ENCODE measurements at places on chromosomes 12 and 14.

DNA sequence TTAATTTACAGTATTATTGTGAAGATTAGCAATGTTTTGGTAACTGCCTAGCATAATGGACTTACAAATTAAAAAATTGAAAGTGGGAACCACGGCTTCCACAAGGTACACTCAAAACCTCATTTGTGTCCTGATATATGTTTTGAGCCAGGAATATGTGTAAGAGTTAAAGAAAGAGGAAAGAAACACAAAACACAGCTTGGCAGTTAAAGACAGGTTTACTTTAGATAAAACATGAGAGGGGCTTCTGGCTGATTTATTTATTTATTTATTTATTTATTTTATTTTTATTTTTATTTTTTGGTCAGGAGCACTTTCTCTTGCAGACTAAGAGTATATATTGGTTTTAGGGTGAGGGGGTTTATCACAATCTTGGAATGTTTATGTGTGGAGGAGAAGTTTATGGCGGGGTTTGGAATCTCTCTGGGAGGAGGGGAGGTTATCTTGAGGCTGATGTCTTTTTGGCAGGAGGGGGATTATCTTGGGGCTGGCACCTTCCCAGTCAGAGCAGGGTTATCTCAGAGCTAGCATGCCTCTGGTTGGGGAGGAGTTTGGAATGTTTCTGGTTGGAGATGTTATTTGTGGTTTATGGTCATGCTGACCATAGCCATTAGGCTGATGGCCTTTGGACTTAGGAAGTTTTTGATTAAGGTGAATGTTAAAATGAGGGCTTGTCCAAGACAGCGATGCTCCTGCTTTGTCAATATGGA lies 436.7 kb downstream of the DAD1 start:
- no peak for DNase-seq

- peak; percentile 12 for DNase-seq
Observed at GRCh38 chr12:90959538-90960139, 4.7 kb upstream of the CCER1 start.

GRCh38 chr12:10241727-10242126 lies 29.1 kb downstream of the GABARAPL1 start:
- no peak for DNase-seq

DNA sequence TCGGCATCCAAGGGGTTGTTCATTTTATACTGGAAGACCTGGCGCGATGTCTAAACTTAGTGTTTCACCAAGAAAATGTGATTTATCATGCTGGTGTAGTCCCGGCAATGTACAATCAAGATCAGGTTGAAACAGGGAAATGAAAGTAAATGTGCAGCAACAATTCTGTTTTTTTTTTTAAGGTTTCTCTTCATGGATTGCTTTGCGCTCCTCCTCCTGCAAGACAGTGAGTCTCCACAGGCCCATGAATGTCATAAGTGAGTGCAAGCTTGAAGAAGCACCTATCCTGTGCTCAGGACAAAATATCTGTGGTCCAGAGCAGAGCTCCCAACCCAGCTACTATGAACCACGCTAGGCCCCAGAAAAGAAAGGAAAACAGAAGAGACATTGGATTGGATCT lies 143.4 kb downstream of the KCNK10 start:
- DNase-seq: no peak

GRCh38 chr14:69043596-69044260 lies 64.6 kb upstream of the ACTN1 start:
- no peak for DNase-seq

GRCh38 chr12:52148464-52149181 lies 43.2 kb downstream of the KRT80 start:
- no peak for DNase-seq

DNA sequence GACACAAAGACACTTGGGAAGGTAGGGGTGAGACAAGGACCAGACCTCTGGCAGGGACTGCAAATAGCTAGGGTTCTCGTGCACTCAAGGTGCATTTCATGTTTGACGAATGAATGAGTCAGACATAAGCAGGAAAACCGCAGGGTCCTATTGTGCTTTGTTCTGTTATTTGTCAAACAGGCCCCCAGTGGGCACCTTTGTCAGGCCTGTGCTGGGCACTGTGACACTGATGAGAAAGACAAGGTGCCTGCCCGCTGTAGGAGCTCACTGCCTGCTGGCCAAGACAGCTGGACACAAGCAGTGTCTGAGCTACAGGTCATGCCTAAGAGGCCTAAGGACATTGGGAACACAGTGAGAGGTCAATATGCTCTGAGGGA lies 2.3 kb downstream of the OTUB2 start:
- DNase-seq: peak; percentile 47

- no peak for DNase-seq
Observed at GRCh38 chr12:122951406-122951805, 14.9 kb downstream of the ABCB9 start.

- no peak for DNase-seq
Observed at GRCh38 chr12:99232324-99232723, 415.2 kb upstream of the GARIN6 start.

- no peak for DNase-seq
Observed at GRCh38 chr12:5369298-5369697, 62.6 kb upstream of the NTF3 start.

GRCh38 chr14:75514673-75515628 lies 7.3 kb upstream of the BATF start:
- peak; percentile 55 for DNase-seq

DNA sequence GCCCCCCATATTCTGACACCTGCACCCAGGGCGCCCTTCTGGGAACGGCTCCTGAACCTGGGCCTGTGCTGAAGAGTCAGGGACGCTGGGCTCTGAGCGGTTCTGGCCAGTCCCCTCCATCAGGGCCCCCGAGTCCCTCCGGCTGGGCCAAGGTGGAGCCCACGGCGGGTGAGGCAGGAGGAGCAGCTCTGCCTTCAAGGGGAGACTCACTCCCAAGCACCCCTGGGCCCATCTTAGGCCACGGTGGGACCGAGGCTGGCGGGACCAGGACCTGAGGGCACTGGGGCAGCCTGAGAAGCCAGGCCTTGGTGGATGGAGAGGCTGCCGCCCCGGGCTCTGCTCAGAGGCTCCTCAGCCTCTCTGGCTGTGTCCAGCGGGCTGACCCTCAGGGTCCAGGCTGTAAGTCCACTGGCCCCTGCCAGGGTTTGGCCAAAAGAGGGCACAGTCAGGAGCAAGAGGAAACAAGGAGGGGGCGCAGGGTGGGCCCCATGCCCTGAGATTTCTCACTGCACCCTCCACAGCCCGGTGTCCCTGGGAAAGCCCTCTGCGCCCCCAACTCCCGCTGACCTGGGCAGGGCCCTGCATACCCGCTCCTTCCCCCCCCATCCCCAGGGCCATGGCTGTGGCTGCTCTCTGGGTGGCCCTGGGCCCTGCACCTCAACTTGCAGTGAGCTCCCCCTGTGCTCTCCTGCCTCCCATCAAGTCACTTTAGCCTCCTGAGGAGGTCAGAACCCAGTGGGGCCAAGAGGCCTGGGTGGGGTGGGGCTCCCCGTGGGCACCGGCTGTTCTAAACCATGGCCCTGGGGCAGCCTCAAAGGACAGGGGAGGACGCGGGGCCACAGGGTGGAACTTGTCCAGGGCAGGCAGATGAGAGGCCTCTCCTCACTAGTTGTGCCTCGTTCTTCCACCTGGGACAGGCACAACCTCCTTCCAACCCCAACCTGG lies 266.4 kb upstream of the SFSWAP start:
- DNase-seq: no peak

GRCh38 chr12:29517264-29517663 lies 19.8 kb upstream of the OVCH1 start:
- no peak for DNase-seq

DNA sequence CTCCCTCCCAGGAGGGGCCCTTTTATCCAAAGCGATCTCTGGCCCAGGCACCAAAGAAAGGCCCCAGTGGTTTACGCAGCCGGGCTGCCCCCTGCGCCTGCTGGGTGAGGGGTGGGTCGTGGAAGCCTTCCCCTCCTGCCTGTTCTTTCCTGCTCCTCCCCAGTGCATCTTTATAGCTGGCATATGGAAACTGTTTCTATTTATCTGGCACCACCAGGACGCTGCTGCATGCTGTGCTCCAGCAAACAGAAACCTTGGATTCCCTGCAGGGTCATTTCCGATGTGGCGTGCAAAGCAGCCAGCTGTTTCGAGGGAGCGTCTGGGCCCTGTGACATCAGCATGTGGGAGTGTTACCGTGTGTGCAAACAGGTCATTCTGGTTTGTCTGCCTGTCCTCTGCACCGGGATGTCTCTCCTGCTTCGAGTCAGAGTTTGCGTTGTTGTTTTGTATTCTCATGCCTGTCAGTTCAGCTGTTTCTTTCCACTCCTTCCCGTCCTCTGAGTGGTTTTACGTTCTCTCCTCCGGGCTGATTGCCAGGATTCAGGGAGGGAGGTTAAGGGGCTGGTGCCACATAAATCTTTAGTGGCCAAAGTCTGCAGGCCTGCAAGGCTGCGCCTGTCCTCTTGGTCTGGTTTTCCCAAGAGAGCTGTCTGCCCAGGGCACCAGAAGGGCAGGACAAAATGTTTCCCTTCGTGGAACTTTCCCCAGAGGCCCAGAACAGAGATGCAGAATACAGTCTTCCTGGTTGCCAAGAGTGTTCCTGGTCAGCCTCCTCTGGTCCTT lies 24.6 kb downstream of the TPCN1 start:
- no peak for DNase-seq

GRCh38 chr14:55074662-55075061 lies 23.2 kb downstream of the MAPK1IP1L start:
- DNase-seq: no peak

- no peak for DNase-seq
Observed at GRCh38 chr14:52879958-52880357, 70.9 kb downstream of the FERMT2 start.

DNA sequence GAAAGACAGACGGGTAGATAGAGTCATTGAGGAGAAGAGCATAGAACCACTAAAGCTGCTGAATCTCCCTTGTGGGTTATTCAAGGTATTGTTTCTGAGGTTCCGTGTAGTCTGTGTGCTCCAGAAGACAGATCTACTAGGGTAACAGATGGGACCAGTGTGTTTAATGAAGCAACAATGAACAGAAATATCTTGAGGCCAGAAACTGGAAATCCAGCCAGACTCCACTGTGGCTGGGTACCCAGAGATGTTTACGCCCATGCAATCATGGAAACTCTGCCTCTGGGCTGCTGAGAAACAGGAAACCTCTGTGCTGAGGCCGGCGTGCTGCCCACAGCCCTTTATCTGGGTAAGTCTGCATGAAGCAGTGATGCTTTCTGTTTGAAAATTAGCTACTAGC lies 8.3 kb downstream of the PROX2 start:
- DNase-seq: peak; percentile 57

GRCh38 chr14:69619012-69619411 lies 7.6 kb downstream of the SUSD6 start:
- no peak for DNase-seq

- DNase-seq: no peak
Observed at GRCh38 chr12:51085757-51086156, 2.4 kb upstream of the CSRNP2 start.

DNA sequence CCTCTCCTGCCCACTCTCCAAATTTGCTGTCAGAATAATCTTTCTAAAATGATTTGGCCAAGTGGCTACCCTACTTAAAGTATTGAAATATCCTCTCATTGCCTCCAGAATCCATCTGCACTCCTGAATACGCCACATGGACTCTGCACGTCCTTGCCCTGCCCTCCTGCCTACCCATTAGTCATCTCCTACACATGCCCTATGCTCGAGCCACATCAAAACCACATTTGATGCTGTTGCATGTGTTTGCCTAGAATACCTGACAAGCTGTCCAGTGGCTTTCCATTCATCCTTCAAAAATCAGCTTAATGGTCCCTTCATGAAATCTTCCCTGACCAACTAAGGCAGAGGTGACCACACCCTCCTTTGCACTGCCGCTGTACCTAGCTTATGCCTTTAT lies 17.0 kb downstream of the VCPKMT start:
- DNase-seq: no peak

GRCh38 chr12:116876151-116876869 lies 4.9 kb downstream of the HRK start:
- no peak for DNase-seq

DNA sequence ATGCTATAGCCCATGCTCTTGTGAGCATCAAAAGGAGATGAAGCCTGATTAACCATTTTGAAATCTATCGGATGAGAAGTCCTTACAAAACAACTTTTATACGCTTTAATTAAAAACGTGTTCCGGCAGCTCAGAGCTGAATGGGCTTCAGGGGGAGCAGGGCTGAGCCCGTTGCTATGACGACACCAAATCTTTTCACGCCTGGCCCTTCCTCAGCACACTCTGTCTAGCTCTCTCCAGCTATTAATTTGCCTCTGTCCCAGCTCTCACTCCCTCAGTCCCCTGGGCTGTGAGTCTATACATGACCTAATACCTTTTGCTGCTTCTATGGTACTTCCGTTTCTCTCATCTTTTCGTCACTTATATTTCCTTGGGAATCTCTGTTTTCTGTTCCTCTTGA lies 15.8 kb downstream of the FOXA1 start:
- DNase-seq: no peak

DNA sequence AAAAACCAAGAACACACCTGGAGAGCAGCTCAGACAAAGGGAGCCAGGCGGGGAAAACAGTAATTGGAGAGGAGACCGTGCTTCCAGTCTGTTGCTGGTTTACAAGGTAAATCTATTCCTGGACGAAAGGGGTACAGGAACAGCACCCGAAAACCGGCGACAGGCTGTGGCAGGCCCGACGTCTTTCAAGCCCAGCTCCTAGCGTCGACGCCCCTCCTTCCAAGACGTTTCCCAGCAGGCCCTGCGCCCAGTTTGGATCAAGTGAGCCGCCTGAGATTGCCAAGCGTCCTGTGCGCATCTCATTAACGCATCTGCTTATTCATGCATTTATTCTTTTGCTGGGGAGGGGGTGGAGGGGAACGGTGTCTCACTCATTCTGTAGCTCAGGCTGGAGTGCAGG lies 1.4 kb downstream of the C12orf56 start:
- no peak for DNase-seq

DNA sequence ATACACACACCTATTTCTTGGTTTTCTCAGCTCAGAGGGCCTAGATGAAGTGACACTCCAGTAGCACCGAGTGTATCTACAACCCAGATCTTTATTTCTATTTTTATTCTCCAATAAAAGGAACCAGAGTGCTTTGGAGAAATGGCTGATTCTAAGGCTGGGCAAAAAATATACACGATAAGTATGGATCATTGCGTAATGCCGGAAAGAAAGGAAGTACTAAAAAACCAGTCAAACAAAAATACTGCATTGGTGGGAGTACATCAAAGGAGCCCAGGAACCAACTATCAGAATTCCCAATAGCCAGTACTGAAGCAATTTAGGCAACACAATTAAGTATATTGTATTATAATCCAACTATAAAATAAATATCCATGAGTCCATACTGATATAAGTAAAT lies 400.9 kb upstream of the CCDC196 start:
- no peak for DNase-seq

DNA sequence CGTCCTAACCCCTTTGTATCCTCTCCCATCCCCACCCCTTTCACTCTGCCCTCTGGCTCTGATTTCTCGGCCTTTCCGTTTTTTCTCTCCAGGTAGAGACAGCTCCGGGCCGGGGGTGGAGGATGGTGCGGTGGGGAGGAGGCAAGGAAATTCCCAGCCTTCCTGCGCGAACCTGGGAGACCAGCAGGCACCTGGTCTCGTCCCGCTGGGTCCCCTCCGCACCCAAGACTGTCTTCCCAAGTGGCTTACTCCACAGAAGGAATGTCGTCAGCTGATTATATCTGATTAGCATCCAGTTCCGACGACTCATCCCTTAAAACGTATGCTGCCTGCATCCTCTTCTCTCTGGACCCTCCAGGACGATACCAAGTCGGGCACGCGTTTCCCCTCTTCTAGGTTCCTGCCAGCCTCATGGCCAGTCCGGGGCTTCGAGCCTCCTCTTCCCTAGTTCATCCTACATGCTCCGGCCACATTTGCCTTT lies 42.2 kb upstream of the CAPRIN2 start:
- no peak for DNase-seq

GRCh38 chr12:114834621-114835020 lies 150.6 kb upstream of the TBX3 start:
- no peak for DNase-seq

GRCh38 chr12:5589054-5589453 lies 157.1 kb downstream of the NTF3 start:
- DNase-seq: no peak
